ENCODE measurements at places on chromosomes 4 and X.

DNA sequence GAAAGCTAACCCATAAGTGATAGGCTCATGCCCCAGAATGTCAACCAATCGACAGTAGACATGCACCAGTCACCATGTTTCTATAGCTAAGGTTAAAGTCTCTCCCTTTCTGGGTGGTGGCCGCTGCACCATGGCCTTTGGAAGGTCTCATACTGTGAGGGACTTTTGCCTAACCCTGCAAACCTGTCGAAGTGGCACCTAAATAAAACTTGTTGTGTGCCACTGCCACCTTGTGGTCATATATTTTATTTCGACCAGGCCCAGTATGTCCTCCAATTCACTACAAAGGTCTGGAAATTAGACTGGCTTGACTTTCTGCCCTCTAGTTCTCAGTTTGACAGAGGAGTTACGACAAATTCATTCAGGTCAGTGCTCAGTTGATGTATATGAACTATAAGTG lies 163.1 kb downstream of the SMARCA1 start:
- no peak for DNase-seq

- DNase-seq, result no peak
These were observed 43.2 kb upstream of the IGSF1 start for GRCh38 chrX:131332331-131332730.

- peak; percentile 27 for DNase-seq
These were observed 11.3 kb downstream of the PNCK start for GRCh38 chrX:153662266-153662665.

GRCh38 chr4:25090516-25090915 lies 59.8 kb upstream of the LGI2 start:
- DNase-seq, result no peak

GRCh38 chr4:124932447-124932846 lies 219.9 kb upstream of the ANKRD50 start:
- DNase-seq, result no peak

DNA sequence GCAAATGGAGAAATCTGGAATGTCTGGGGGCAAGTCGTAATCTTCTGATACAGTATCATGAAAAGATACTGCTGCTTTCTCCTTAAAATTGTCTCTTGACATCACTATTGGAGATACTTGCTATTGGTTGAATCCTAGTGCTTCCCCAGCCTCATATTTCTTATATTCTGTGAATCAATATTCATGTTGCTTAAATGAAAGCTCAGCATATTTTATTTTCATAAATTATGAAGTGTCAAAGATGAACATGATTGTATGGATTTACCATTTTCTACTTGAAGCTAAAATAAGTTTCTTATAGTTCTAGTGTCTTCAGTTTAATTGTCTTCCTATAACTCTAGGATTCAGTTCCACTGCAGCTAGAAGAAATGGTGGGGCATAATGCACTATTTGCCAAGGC lies 29.6 kb upstream of the MBNL3 start:
- no peak for DNase-seq

GRCh38 chr4:7286798-7287197 lies 94.5 kb downstream of the SORCS2 start:
- DNase-seq, result no peak

- no peak for DNase-seq
These were observed 125.5 kb upstream of the NRK start for GRCh38 chrX:105696870-105697269.

GRCh38 chr4:1763550-1764080 lies 29.5 kb upstream of the FGFR3 start:
- DNase-seq, result no peak

DNA sequence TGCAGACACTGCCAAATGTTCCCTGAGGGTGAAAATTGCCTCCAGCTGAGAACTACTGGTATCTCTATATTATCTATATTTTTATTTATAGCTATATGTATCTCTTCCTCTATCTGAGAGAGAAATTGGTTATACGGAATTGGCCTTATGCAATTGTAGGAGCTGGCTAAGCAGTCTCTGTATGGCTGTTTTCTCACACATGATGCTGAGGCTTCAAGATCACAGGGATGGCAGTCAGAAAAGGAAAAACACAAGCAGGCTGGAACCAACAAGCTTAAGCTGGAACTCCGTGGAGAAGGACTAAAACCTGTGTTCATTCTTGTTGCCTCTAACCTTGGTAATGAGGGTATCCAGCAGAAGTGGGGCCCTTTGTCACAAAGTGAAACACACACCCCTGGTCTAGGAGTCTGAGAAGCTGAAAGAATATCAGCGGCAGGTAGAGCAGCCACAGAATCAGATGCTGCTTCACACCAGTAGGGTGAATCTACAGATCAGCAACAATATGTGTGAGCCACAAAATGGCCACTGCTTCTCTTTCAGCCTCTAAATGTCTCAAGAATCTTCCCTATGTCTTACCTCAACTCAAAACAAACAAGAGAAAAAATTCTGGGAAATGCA lies 166.5 kb upstream of the PPP1R2C start:
- DNase-seq, result peak; percentile 0

- no peak for DNase-seq
These were observed 36.8 kb upstream of the VMA21 start for GRCh38 chrX:151359931-151360871.

GRCh38 chr4:140099983-140100382 lies 54.0 kb downstream of the MAML3 start:
- DNase-seq, result no peak

- DNase-seq, result no peak
These were observed 13.0 kb upstream of the PDCL2 start for GRCh38 chr4:55604996-55605395.

- no peak for DNase-seq
These were observed 45.2 kb downstream of the PDGFRA start for GRCh38 chr4:54274264-54274663.

DNA sequence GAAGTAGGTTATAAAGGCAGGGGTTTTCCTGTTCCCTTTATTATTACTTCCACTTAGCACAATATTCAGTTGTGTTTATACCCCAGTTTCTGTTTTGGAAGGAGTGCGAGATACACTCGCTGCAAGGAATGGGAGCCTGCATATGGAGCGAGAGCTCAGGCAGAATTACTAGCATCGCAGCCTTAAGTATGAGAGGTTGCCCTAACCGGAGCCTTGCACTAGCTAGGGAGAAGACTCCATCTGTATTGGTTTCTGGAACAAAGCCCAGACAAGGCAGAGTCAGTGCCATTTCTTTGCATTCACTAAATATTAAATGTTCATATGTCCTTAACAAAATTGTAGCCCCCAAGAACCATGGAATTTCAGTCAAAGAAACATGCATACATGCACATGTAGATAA lies 6.2 kb upstream of the DCTD start:
- no peak for DNase-seq

DNA sequence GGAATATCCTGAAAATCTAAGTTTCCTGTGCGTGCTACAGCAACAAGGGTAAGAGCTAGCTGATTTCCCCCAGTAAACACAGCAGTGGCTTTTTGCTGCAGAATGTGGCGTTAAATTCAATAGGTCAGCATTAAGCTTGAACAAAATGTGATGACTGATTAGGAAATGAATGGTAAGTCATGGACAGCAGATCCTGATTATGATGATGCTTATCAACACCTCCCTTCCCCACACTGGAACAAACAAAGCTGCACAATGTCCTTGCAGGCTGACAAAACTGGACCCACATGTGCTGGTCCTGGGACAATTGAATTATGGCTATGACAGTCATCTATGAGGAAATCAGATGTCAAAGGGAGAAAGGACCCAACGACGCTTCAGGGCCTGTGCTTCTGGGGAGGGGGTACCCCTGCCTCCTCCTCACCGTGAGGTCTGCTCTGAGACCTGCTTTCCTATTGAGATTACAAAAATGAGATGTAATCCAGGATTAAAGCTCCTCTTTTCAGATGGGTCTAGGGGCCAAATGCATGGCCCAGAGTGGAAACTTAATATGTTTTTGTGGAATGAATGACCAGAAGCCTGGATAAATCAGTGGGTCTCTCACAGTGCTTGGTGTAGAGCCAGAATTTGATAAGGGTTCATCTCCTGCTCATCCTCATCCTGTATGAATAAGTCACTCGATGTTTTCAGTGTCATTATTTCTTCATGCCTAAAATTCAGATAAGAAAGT lies 32.0 kb upstream of the BOD1L1 start:
- DNase-seq, result no peak

DNA sequence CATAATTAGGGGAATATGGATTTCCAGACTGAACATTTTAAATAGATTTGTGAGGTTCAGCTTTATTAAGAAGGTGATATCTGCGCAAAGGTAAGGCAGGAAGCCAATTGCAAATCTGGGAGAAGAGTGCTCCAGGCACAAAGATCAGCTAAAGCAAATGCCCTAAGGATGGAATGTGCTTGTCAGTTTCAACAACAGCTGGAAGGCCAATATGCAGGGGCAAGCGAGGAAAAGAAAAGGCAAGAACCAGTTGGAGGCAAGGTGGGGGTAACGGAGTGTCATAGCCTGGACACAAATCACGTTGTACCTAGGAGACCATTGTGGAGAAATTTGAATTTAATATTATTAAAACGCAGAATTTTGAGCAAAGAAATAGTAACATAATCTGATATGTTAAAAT lies 1710.3 kb upstream of the PCDH7 start:
- DNase-seq, result no peak

DNA sequence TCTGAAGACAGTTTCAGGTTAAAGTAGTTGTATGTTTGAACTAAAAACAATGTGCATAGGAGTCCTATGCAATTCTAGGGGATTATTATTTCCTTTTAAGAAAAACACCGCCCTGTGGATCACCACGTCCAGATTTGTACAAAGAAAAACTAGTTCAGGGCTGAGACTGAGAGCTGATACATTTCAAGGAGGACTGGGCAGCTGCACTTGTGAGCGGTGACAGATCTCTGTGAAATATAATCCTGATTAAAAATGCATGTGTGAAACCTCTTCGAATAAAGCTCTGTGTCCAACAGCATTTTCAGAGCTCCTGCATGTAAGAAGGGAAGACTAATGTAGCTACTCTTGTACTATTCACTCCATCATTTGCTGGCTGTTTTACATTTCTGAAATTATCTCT lies 365.8 kb upstream of the PITX2 start:
- DNase-seq, result no peak

GRCh38 chr4:137510557-137511265 lies 21.6 kb downstream of the PCDH18 start:
- DNase-seq, result no peak

DNA sequence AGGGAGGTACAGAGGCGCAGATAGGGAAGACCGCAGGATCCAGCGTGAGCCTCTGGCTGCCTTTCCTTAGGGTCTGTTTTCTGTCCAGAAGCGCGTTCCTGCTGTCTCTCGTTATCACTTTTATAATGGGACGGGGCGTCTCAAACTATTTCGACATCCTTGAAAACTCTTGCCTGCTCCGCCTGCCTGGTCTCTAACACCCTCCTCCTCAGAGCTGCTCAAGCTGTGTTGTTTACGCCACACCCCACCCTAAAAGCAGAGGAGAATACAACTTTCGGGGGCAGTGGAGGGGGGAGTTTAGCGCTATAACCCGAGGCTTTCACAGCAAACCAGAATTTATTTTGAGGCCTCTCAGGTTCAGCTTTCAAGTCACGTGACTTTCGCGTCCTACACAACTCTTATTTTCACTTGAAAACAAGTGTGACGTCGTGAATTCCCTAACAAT lies 646 bp upstream of the FAM3A start:
- no peak for DNase-seq

DNA sequence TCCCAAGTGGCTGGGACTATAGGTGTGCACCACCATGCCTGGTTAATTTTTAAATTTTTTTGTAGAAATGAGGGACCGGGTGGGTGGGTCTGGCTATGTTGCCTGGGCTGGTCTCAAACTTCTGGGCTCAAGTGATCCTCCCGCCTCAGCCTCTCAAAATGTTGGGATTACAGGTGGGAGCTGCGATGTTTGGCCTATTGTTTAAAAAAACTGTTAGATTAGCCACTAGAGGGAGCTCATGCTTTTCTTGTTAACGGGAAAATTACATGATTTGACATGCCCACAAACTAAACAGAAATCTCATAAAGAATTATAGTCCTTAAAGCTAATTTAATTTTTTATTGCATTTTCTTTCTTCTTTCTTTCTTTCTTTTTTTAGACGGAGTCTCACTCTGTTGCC lies 5.0 kb upstream of the SDAD1 start:
- DNase-seq, result no peak

GRCh38 chrX:105533951-105534350 lies 288.4 kb upstream of the NRK start:
- no peak for DNase-seq

DNA sequence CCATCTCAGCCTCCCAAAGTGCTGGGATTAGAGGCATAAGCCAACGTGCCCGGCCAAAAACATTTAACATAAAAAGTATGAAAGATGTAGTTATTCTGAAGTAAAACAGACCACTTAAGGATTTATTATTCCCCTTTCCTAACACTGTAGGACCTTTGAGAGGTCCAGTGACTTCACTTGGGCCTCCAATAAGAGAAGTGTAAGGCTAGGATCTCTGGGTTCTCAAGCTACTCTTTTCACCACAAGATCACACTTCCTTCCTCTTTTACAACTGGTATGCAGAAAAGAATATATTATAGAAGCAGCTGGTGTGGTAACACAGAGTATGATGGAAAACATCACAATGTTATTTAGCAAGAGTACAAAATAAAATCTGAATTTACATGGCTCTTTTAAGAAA lies 30.2 kb upstream of the CCNG2 start:
- no peak for DNase-seq

- DNase-seq, result no peak
These were observed 21.0 kb upstream of the SORCS2 start for GRCh38 chr4:7171191-7171900.

GRCh38 chrX:147901461-147902126 lies 10.1 kb upstream of the FMR1 start:
- DNase-seq, result no peak

DNA sequence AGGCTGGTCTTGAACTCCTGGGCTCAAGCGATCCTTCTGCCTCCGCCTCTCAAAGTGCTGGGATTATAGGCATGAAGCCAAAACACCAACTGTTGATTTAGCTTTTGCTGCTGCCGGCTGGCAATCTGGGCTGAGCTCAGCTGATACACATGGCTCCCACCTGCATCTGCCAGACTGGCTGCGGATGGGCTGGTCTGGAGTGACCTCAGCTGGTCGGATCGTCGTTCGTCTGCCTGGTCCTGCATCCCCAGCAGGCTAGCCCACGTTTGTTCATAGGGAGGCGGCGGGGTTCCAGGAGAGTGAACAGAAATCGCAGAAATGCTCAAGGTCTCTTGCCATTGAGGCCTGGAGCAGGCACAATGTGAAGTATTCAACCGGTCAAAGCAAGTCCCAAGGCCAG lies 74.4 kb upstream of the DDX3X start:
- no peak for DNase-seq

- no peak for DNase-seq
These were observed 79.5 kb downstream of the STOX2 start for GRCh38 chr4:183984566-183984965.

DNA sequence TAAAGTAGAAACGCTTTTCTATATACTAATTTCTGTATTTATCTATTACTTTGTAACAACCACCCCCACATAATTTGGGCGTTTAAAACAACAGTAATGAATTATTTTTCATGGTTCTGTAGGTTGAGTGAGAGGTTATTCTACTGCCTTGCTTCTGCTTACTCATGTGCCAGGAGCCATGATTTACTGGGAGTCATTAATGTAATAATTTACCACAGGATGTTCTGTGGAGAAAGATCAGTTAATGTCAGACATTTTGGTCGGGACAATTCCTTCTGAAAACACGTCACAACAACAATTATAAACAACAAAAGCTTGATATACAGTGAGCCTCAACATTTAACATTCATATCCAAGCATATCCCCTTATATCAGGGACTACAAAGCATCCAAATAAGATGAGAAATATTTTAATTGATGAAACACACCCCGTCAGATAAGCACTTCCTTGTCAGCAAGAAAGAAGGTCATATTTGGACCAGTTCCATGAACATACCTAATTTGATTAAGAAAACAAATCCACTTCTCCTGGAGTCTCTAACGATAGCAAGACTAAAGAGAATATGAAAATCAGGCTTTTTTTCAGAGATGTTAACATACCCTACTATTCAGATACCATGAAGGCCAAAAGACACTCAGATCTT lies 238.5 kb downstream of the PRDM5 start:
- DNase-seq, result no peak

Data from activated CD4-positive, CD25-positive, alpha-beta regulatory T cell (primary cell).